ENCODE measurements at places on chromosomes 16 and 17. TPM values are rescaled to one million over a fixed set of nuclear protein-coding genes. Genes with fewer than 3 reads are reported as not detected.
A peak's percentile ranks its signal among the peaks of the same experiment; 100 is the strongest.

Gene PLD6
- 1.4 TPM for total RNA-seq

Gene NPTX1
- total RNA-seq = under 0.01 TPM

DNA sequence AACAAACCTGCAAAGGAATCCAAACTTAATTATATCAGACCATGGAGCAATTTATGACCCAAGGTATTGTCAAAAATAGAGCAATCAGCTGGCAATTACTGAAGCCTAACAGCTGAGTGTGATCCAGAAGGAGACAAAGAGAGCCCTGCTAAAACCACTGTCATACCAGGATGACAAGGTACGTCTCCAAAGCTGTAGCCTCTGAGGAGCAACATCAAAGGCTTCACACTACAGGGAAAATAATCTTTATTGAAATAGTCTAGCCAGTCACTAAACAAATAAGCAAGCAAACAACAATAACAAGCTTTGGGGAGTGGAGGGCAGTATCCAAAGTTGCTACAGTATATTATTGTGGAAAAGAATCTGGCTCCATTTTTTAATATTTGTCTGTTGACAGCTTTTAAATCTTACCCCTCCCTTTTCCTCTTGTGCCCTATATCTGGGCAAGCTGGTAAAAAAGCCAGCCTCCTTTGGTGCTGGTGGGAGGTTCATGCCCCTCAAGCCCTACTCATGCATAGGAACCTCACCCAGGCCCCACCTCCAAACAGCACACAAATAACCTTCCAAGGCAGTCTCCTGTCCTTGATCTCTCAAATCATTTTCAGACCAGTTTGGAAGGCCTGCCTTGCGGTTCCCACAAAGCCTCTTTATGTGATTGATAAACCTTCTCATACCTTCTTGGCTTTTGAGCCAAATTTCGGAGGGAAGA is 73.7 kb downstream of the ITFG1 start:
- no peak for DNase-seq

- DNase-seq = no peak
Observed at GRCh38 chr17:77608431-77608830, 350.1 kb upstream of the TNRC6C start.

DNA sequence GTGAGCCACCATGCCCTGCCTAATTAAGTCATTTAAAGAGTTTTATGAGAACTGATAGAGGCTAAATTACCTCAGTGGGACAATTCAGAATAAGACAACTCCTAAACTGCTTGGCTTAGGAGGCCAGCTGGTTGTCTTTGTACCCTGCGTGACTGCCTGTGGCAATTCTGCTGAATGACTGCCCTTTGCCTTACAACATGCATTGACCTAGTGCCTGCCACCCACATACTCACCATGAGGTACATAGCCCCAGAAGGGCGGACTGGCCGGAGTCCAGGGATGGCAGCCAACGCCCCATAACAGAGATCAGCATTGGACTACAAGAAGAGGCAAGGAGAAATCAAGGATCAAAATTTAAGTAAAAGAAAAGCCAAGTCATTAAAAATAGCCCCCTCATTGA is 7.3 kb downstream of the TAT start:
- no peak for DNase-seq

- DNase-seq = no peak
Observed at GRCh38 chr16:72241008-72241407, 69.1 kb upstream of the PMFBP1 start.

DNA sequence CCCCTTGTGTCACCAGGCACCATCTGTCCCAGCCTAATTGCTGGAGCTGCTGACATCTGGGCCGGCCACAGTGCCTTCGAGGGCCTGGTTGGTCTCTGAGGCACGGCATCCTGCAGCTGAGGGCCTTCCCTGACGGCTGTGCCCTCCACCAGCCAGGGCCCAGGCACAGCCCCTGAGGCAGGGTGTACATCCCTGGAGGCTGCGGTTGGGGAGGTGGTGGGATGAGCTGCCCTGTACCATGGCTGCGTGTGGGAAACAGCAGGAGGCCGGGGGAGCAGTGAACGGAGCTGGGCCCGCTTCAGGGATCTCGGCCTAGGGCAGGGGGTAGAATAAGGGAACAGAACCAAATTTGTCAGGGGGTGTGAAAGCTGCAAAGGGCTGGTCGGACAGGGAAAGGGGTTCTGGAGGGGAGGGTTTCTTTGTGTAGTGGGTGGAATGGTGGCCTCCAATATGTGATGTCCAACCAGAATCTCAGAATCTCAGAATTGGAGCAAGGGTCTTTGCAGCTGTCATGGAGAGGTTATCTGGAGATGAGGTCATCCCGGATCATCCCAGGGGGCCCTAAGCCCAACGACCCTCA is 10.0 kb upstream of the SLC38A10 start:
- DNase-seq = no peak

- DNase-seq = no peak
Observed at GRCh38 chr17:51608251-51608933, 348.0 kb downstream of the UTP18 start.

- no peak for DNase-seq
Observed at GRCh38 chr16:89952049-89952448, 3.5 kb downstream of the DEF8 start.

GRCh38 chr16:14502932-14503741 is 126.9 kb downstream of the PARN start:
- no peak for DNase-seq

- no peak for DNase-seq
Observed at GRCh38 chr17:75182319-75182568, 515 bp downstream of the SUMO2 start.

- DNase-seq = peak; percentile 87
Observed at GRCh38 chr16:89922884-89923639, at the start of gene TUBB3. TSS of gene TUBB3 (plus strand) at chr16:89923342. CDS start at chr16:89923402, 60 bp downstream.

All from dermis blood vessel endothelial cell (primary cell).